Forelimb muscle (tissue), 1 donor: ENCODE measurements at places on chromosomes 5 and 9. TPM values are rescaled to one million over a fixed set of nuclear protein-coding genes. Genes with fewer than 3 reads are reported as not detected.

Gene REEP2
- polyA plus RNA-seq = 20.0 TPM

- DNase-seq = no peak
Observed at GRCh38 chr5:127153031-127153430, 79.7 kb upstream of the C5orf63 start.

GRCh38 chr5:73268826-73269225, 95.8 kb downstream of the TMEM174 start:
- DNase-seq = no peak

Gene ADRB2
- 1.0 TPM for polyA plus RNA-seq

DNA sequence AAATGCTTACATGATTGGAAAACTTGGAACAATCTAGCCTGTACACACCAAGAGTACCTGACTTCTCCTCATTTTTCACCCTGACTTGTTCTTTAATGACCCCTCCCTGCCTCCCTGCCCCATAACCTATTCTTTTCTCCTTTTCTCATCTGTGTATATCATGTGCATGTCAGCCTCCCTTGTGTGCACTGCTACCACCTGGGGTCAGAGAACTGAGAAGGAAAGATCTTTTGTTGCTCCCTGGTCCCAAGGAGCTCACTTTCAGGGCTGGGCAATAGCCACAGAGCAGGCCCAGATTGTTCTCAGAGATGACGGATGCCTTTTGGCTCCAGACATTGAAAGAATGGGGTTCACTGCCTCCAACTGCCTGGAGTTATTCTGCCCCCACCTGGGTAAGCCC, 5.1 kb downstream of the MAP1B start:
- no peak for DNase-seq

Gene IFNW1
- not detected for polyA plus RNA-seq

GRCh38 chr5:38453506-38453905, 102.9 kb downstream of the LIFR start:
- no peak for DNase-seq

GRCh38 chr5:52789378-52789777, 1.7 kb downstream of the ITGA1 start:
- DNase-seq = no peak

DNA sequence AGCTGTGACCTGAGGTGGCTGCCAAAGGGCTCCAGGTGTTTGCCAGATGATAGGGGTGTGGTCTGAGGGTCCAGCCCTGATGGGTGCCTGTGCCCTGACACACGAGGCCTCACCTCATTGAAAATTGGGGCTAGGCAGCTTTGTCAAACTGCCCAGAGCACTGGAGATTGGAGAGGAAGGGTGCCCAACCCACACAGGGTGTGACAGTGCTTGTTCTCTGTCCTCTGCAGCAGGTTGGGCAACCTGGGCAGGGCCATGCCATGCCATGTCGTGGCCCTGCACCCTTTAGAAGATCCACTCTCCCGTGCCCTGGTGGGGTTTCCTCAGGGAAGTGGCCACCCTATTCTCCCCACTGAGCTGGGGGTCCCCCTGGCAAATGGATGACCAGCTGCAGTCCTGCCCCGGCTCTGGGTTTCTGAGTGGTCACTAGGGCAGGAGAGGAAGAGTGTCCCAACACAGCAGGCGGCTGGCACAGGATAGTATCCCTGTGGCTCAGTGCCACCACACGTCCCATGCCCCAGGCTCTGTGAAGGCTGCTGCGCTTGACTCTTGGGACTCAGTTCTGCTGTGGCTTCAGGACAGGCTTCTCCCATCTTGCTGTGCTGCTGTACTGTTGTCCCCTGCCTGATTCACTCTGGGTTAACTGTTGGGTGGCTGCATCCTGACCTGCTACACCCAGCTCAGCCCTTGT, 100.8 kb upstream of the PITX1 start:
- DNase-seq = no peak

- no peak for DNase-seq
Observed at GRCh38 chr9:114735704-114736103, 53.7 kb upstream of the TEX48 start.

GRCh38 chr9:91421128-91421765, 2.4 kb downstream of the NFIL3 start:
- no peak for DNase-seq

Gene C5orf52
- not detected for polyA plus RNA-seq

DNA sequence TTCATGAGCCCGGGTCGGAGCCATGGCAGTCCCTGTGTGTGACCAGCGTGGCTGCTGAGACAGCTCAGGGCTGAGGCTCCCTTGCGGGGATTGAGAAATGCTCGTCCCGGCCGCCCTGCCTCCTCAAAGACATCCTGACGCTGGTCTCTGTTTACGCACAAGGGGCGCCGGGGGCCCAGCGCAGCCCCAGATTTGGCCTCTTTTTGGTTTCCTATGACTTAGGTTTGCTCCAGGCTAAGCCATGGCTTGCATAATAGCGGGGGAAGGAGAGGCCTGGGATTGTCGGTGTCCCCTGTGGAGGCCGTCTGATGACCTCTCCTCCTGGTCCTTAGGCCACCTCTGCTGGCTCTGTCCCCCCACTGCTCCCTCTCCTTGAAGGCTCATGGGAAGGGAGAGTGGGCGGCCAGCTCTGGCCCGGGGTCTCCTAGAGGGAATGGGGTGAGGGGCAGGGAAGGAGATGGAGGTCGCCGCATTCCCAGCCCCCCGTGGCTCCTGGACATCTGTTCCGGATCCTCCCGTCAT, 3.5 kb downstream of the LAMC3 start:
- DNase-seq = no peak

Gene PCDHGB4
- 1.7 TPM for polyA plus RNA-seq

GRCh38 chr5:123708074-123708806, 196.3 kb downstream of the CSNK1G3 start:
- no peak for DNase-seq

DNA sequence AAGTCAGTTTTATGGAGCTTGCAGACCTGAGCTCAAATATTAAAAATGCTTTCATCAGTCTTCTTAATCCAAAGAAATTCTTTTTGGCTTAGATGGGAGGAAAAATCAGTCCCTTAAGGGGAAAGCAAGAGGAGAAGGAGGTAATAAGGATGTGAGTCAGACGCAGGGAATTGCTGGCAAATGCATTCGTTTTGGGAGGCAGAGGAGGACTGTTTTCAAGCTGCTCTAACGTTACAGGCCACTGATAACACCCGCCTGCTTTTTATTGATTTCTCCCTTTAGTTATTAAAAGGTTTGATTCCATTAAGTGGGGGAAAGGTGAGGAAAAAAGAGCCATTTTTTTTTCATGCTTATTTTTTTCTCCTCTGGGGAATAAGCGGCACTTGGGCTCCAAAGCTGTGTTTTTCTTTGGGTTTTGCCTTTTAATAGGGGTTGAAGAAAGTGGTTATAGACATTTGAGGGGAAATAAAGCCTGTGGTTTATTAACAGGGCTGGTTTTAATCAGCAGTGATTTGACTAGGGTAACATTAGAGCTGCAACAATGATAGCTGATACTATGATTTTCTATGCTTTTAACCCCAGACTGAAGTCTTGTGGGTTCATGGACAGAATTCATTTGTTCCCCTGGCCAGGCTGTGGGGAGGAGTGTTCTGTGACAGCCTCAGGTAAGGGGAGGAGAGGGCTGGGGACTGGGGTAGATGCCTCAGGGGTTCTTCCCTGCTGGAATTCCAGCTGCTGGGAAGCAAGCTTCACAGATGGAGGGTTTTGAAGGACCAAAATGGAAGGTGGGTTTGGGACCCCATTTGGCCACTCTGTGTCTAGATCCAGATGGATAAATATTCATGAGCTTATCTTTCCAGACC, 225.2 kb downstream of the GAS1 start:
- DNase-seq = peak; percentile 97

DNA sequence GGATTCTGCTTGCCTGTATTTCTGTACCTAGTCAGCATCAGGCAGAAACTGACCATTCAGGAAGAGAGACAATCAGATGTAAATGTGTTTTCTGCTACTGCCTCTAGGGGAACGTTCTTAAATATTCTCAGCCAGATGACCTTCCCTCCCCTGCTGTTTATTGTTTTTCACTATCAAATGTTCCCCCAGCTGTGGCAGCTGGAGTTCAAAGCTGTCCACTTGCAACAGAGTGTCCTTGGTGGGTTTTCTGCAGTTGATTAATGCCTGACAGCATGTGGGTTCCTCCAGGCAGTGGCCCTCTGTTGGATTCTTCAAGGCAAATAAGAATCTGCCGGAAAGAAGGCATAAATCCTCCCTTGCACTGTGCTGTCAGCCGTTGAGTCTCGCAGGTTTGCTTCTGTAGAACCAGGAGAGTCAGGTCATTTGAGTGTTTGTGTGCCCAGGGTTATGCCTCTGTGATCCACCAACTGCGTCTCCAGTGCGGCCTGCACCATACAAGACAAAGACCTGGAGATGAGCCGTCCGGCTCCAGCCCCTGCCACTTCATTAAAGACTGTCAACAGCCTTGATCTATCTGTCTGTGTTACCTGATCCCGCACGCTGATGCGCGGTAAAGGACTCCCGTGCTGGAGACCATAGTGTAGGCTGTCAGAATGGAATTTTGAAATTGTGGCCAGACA, 203.4 kb downstream of the GADD45G start:
- no peak for DNase-seq

Gene QRFP
- polyA plus RNA-seq = 0.33 TPM

Gene DRD1
- not detected for polyA plus RNA-seq

GRCh38 chr5:172175263-172175719, 12.7 kb downstream of the STK10 start:
- DNase-seq = no peak

Gene NOXA1
- 2.2 TPM for polyA plus RNA-seq

- no peak for DNase-seq
Observed at GRCh38 chr9:104009826-104010225, 84.3 kb upstream of the SMC2 start.

DNA sequence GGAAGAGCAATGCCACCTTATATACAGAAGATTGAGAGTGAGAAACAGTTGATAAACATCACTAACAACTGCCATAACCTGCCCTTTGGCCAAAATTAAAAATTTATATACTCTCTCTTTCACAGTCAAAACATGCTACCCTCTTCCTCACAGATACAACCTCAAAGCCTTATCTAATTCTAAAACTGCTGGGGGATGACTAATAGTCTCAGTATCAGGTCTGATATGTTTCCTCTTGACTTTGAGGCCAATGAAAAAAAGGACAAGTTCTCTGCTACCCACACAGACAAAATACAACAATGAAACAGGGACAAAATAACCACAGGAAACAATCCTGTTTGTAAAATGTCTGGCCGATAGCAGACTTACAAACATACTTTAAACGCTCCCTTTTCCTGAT, 485.6 kb upstream of the NUDT12 start:
- no peak for DNase-seq

Gene GADD45G
- 7.9 TPM for polyA plus RNA-seq

- DNase-seq = no peak
Observed at GRCh38 chr9:104784098-104784497, 20.2 kb downstream of the NIPSNAP3B start.

DNA sequence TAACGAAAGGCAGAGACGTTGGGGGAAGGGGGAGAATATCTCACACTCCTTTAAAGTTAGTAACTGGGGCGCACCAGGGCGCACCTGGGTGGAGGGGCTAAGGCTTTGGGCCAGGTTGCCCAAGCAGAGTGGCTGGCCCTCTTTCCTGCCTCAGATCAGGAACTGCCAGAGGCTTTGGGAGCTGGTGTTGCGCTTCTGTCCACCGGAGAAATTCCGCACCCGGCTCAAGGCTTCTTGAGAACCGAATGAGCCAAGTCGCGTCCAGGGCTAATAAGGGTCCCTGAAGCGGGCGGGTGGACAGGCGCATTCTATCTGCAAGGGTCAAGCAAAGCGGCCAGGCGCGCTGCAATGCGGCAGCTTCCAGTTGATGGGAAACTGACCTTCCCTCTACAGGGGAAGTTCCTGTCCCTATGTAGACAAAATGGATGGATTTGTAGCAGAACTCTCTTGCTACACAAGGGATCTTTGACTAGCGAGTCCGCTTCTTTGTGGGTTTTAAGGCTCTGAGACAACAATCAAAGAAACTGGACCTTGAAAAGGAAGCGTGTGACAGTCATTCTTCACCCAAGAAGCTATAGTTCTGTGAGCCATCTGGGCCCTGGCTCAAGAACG, 5.5 kb downstream of the PAX5 start:
- DNase-seq = no peak

- DNase-seq = peak; percentile 63
Observed at GRCh38 chr5:171845857-171846256, 60.2 kb downstream of the SMIM23 start.

GRCh38 chr9:111456529-111456928, 27.7 kb downstream of the ECPAS start:
- DNase-seq = no peak

Gene SLC4A9
- polyA plus RNA-seq = 0.19 TPM

Gene ZBTB34
- 10.1 TPM for polyA plus RNA-seq

DNA sequence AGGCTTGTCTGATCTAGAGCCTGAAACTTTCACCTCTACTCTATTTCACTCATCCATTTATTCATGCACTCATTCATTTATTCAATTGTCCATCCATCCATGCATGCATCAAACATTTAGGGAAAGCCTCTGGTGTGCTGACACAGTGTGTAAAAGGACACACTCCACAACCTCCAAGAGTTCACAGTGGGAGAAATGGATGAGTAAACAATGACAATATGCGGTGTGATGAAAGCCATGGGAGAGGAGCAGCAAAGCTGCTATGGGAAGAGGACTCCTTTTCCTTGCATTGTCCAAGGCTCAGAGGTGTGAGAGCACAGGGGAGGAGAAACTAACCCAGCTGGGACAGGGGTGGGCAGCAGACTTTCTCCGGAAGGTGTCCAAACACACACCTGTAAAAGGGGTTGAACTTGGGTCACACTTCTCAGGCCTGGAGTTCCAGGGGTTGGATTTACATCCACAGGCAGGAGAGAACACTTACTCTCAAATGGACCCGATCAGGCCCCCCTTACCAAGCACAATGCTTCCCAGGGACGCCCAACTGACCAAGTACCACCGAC, 21.2 kb upstream of the PFDN1 start:
- no peak for DNase-seq

Gene ADAMTS16
- 5.3 TPM for polyA plus RNA-seq

- DNase-seq = no peak
Observed at GRCh38 chr9:90340421-90340820, 302.2 kb downstream of the DIRAS2 start.

Gene ANKRD18B
- polyA plus RNA-seq = 0.06 TPM

Gene MARCHF11
- not detected for polyA plus RNA-seq

DNA sequence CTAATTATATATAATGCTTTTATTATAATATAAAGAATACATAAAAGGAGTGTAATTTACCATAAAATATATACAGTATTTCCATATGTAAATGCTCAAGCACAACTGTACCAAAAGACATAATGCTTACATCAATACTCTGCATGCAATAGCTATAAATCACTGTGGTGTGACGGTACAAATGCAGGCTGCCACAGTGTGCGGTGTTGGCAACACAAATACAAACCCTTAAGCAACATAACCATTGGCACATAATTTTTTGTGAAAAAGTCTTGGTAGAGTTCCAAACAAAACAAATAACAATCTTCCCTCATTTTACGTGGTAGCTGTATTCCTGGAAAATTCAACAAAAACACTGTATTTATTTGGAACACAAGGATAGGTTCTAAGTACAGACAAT, 1.9 kb upstream of the SHISAL2B start:
- no peak for DNase-seq

- no peak for DNase-seq
Observed at GRCh38 chr5:73424556-73424977, 24.0 kb downstream of the FOXD1 start.

Gene SPINK7
- 0.23 TPM for polyA plus RNA-seq

Gene FOXI1
- not detected for polyA plus RNA-seq

- DNase-seq = no peak
Observed at GRCh38 chr5:91224969-91225368, 158.1 kb downstream of the ARRDC3 start.
